ENCODE measurements at places on chromosomes 1 and 21.

DNA sequence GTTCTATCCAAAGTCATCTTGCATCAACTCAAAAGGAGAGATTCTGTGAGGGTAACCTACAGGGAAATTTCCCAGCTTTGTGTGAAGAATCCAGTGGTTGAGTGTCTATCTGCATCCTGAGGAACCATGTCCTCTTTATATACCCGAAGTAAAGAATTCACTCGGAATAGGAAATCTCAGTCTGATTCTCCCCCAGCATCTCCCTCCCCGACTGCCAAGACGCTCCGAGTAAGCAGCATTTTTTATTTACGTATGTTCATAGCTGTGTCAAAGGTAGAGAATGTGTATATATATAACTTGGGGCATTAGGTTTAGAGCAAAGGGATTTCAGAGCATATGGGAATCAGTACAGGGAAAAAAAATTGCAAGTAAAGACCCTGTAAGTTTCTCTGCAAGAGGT is 170.2 kb downstream of the SYT2 start:
- no peak for DNase-seq

- DNase-seq = no peak
These were observed 27.7 kb downstream of the TNR start for GRCh38 chr1:175715742-175716141.

DNA sequence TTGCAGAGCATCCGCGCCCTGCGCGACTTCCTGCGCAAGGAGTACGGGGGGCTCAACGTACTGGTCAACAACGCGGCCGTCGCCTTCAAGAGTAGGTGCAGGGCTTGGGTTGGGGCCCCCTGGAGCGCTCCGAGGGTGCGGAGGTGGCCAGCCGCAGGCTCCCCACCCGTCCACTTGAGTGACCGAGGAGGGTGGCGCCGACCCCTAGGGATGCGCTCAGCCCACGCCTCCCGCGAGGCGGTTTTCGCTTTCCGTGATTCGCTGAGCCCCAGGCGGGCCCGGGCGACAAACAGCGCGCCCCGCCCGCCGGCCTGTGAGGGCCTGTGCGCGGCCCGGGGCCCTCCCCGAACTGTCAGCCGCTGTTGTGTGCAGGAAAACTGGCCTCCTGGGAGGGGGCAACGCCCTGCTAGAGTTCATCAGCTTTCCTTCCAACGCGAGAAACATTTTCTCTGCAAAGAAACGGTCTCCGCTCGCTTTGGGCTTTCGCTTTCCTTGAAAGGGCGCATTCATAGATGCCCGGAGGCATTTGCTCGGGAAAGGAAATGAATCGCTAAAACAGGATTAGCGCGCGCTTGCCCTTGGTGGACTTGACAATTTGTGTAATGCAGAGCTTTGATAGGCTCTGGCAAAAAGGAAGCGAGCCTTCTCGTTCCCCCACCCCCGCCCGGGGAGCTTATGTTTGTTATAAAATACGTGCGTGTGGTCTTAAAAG is 668 bp downstream of the CBR3 start:
- DNase-seq = no peak

DNA sequence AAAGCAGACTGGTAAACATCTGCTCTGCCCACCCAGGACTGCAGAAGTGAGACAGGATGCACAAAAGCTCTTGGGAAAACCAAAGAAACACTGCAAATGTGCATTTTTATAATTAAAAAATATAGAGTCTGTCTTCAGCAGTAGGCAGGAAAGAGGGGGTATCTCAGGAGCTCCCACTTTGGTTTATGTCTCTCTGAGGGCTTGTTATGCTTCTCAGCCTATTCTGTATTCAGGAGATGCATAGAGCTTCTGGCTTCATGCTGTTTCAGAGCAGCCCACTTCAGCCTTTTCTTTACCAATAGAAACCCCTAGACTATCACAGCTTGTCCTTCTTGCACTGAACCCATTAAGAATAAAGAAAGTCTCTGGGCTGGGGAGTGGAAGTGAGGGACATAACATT is 148.0 kb downstream of the ROR1 start:
- DNase-seq = no peak

DNA sequence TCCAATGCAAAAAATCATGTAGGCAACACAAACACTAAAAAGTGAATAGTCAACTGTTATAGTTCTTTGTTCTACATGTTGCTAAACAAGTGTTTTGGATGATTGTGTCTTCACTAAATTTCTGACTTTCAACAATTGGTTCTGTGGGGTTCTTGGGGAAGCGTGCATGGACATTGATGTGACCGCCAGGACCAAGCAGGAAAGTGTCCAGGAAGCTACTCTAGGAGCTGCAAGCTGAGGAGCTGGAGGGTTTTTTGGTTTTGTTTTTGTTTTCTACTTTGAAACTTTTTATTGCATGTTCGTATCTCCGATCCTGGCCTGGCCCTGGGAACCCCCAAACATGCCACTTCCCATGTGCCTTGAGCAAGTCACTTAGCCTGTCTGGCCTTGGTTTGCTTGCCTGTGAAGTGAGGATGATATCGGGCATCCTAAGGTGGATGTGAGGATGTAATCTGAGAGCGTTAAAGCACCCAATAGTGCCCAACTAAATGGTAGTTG is 8.0 kb downstream of the TMPRSS3 start:
- no peak for DNase-seq

DNA sequence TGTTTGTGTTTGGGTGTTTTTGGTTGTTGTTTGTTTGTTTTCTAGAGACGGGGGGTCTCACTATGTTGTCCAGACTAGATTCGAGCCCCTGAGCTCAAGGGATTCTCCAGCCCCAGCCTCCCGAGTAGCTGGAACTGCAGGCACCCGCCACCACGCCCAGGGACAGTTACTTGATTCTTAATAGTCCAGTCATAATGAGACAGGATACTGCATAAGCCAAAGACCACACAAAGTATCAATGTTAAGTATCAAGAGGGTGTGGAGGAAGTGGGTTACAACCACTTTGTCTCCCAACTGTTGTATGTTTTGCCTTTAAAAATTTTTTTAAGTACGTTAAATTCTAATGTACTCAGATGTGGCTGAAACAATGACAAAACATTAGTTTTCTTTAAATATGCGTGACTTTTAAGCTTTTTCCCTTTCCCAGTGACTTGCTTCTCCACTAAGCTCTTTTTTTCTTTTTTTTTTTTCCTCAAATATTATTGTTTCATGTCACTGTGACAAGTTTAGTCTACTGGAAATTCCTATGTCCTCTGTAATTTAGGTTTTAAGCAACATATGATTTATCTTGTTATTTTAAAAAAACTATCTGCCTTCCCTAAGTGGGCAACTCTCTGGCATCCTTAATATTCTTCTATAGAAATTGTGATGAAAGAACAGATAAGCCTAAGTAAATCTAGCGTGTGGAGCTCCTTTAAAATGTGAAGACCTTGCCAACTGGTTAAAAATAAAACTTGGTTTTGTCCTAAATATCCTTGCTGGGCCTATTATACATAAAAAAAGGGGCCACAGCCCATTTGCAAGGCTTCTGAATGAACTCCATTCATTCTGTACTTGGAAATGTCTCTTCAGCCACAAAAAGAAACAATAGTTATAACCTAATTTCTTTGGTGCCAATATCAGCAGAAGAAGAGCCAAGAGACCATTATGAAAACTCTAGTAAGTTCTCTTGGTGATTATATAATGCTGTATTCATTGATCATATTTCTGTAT is 56.2 kb upstream of the DPH5 start:
- no peak for DNase-seq

DNA sequence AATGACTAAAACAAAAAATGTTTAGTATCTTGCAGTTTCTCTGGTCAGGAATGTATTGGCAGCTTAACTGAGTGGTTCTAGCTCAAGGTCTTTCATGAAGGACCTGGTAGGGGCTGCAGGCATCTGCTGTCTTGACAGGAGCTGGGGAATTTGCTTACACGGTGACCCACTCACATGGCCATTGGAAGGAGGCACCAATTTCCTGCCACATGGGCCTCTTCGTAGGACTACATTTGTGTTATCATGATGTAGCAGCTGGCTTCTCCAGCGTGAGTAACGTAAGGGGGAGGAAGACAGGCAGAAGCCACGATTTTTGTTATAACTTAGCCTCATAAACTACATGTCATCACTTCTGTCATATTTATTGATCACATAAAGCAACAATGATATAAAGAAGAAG is 376.3 kb downstream of the AMY1C start:
- DNase-seq = no peak

- DNase-seq = no peak
These were observed 48.5 kb upstream of the PBX1 start for GRCh38 chr1:164510435-164510834.

- DNase-seq = no peak
These were observed 61.1 kb downstream of the GADD45A start for GRCh38 chr1:67745875-67746698.

GRCh38 chr1:1322952-1323351 is 1.5 kb downstream of the INTS11 start:
- DNase-seq = no peak

DNA sequence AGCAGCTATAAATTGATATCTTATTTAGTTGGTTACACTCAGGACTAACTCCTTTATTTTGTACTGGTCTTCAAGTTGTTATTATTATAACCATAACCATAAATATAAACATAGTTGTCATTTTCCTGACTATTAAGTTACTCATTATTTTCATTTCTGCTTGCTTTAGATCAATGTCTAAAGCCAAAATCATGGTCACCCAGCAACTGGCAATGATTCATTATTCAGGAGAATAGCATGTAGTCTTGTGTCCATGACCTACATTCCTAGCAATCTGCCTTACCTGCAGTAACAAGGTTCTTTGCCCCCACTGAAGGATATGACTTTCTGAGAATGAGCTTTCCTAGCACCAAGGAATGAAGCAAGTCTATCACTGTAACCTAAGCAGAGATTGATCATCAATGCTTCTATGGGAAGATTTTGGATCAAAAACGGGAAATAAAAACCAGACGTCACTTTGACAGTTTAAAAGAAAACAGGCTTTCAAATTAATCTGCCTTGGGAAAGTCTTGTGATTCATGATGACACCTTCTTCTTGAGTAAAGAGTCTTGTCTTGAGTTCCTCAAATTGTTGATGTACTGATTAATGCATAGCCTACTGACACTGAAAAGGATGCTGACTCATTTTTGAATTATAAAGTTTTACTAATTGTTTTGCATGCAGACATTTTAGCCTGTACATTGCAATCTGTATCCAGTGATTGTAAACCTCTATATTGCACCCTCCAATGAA is 203.3 kb upstream of the IVNS1ABP start:
- DNase-seq = no peak
